ENCODE measurements at places on chromosomes 2 and 18.

DNA sequence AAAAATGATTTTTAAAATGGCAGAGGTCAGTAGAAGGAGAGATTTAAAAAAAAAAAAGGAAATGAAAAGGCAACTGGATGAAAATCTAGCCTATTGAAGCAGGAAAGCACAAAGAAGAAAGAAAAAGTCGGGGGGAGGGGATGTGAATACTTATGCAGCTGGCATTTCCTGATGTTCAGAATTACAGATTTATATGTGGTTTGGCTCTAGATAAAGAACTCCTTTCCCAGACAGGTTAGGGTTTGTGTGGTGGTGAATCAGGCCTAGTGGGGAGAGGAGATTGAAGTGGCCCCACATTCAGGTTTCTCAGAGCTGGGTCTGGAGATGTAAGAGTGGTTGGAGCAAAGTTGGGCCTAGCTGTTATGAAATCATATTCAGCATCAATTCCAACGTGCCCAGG lies 394.4 kb downstream of the FIGN start:
- peak; percentile 41 for DNase-seq

DNA sequence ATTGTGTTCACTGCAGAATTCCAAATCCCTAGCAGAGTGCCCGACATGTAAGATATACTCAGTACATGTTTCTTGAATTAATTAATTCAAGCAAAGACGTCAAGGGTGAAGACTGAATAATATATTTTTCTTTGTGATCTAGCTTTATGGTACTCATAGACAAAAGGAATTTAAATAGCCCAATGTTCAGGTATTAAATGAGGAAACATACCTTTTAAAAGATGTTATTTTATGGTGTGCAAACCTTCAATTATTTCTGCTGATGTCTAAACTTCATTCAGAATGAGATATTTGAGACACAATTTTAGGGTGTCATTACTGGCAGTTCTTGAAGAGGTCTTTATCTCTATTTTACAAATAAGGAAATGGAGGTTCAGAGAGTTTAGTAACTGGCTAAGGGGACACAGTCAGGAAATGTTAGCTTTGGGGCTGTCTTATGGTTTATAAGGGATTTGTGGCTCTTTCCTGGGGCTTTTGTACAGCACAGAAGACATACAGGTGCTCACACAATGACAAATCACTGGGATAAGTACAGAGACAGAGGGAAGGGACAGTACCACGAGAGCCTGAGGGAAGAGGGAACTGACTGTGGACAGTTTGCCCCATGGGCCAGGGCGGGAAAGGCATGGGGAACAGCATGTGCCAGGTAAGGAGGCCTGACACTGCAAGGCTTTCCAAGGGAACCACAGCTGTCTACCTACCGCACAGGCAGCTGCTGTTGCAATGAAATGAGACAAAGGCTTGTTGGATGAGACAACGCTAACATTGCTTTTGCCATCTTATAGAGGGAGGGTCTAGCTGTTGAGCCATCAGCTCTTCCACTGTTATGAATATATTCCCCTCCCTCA lies 155.3 kb downstream of the DDX1 start:
- no peak for DNase-seq

GRCh38 chr2:189163889-189164288 lies 15.7 kb downstream of the COL5A2 start:
- no peak for DNase-seq

DNA sequence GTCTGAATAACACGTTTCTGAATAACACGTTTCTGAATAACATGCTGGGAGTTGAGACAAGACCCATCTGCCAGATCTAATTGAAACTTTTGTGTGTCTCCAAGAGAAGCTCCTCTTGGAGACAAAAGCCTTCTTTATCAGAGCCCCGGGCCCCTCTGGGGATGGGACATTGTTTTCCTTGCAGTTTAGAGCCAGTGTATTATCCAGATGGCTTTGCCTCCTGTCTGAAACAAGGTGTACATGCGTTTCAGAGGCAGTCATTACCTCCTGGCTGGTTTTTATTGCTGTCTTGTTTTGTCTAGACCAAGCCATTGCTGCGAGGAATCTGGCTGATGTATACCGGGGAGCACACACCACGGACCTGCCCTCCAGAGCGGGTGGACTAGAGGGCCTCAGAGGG lies 7.8 kb downstream of the FOSL2 start:
- no peak for DNase-seq

GRCh38 chr18:79327199-79327721 lies 68.5 kb upstream of the NFATC1 start:
- DNase-seq = no peak

Measured in urothelium cell line (cell line).